ENCODE measurements at places on chromosomes 4 and X.

DNA sequence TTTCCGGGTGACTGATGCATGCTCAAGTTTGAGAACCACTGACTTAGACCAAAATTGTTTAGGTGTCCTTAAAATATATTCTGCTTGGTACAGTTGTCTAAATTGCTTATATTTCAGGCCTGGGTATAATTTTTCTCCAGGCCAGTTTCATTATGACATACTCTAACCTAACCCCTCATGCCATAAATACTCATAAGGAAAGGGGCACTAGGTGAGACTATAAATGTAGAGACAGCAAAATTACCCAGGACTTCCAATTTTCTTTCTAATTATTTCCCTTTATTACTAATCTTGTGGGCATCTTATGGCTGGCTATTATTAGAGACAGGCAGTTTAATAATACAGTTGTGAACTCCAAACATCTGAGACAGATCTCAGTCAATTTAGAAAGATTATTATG lies 150.2 kb downstream of the RRAGB start:
- DNase-seq, result no peak

GRCh38 chr4:141133999-141134995 lies 1.0 kb upstream of the RNF150 start:
- no peak for DNase-seq

DNA sequence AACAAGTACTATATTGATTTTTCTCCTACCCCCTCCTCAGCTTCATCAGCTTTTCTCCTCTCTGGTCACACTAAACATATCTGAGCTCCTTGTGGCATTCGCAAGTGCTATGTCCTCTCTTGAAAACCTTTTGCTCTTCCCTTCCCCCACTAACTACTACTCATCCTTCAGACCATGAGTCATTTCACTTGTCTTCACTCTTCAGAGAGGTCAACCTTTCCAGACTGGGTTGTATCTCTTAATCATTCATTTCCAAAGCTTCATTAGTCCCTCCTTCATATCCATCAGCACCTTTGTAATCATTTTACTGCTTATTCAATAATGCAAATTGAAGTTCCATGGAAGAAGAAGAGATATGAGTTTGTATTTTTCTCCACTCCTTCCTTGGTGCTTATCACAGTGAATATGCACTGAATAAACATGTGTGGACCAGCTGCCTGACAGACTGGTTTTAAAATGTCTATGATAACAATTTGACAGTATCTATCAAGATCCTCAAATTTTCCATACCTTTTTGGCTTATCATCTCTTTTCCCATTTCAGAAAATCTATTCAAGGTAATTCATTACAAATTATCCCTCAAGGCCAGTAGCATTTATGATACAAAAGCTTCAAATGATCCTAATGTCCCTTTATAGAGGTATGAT lies 28.4 kb downstream of the DDX60L start:
- DNase-seq, result no peak

DNA sequence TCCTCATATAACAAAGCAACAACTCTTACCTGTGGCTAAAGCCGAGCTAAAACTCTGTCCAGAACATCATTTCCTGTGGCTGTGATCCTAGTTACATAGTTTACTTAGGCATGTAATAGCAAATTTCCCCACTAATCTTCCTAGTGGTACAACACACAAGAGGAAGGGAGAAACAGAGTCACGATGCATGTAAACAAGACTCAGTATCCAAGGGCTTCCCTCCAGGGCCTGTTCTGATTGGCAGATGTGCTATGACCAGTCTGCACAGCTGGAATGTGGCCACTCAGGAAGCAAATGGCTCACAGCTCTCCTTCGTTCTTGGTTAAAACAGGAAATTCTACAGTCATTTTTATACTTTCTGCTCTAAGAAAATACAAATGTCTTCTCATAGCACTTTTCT lies 49.2 kb upstream of the PRSS48 start:
- DNase-seq, result peak; percentile 90

DNA sequence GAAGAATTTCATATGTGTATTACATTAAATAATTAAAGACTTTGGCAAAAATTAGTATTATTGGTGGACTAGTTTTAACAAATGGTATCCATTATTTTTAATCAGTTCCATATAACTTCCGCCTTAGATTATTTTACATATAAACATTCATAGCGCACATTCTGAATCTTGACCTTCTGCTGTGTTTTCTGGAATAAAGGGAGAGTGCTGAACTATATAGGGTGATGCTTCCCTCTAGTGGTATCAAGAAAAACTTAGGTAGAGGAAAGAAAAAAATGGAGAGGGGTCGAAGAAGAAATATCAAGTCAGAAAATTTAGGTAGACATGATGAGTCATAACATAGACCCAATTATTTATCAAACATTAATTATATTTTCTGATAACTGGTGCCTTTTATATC lies 155.6 kb upstream of the PACRGL start:
- no peak for DNase-seq

GRCh38 chr4:187227907-187228704 lies 504.4 kb upstream of the FAT1 start:
- DNase-seq, result no peak

DNA sequence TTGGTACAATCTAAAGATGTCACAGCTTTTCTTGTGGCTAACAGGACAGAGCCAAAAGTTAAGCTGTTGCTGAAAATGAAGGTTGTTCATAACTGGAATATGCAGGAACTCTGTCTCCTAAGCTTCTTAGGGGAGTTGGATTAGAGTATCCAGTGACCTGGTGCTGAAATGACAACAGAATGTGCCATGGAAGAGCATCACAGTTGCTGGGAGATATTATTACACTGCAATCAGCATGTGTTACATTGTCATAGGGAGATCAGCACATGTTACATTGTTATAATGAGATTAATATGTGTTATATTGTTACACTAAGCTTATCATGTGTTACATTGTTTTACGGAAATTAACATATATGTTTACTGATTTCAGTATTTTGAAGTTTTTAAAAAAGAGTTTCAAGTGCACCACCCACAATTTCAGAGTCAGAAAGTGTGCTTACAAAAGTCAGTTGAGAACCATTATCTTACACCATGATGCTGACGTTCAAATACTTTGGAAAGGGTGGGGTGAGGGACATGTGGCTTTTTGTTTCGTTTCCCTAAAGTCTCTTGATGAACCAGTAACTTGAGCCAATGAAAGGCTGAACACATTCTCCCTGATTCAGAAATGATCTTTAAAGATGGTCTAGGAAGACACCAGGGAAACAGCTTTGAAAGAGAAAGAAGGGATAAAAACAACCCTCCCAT lies 113.4 kb downstream of the DRD5 start:
- DNase-seq, result no peak

GRCh38 chrX:32293962-32294700 lies 917.2 kb downstream of the DMD start:
- DNase-seq, result no peak

- DNase-seq, result no peak
Observed at GRCh38 chrX:11451151-11451550, 157.9 kb downstream of the AMELX start.

DNA sequence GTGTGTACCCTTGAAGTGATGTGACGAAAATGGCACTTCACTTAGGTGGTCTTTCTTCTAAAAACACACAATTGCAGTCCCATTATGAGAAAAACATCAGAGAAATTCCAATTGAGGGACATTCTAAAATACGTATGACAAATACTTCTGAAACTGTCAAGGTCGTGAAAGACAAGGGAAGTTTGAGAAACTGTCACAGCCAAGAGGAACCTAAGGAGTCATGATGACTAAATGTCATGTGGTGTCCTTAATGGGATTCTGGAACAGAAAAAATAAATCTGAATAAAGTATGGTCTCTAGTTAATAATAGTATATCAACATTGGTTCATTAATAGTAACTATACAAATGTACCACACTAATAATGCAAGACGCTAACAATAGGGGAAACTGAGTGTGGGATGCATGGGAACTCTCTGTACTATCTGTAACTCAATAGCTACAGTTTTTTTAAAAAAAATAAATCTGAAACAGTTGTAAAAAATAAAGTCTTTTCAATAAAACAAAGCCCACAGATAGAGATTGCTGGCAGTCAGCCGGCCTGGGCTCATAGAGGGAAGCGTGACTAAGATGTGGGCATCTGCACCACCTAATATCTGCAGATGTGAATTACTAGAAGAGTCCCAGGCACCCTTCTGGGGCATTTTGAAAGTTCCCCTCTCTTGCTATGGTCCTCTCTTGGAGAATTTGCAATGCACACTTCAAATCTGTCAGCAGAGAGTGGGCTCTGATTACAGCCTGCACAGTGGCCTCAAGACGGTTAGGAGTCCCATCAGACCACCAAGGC lies 47.6 kb downstream of the MID1IP1 start:
- no peak for DNase-seq

GRCh38 chr4:109094056-109094455 lies 208.4 kb downstream of the COL25A1 start:
- no peak for DNase-seq

GRCh38 chrX:17805120-17805519 lies 56.0 kb downstream of the RAI2 start:
- DNase-seq, result no peak

GRCh38 chr4:1793940-1794808 lies 1.1 kb downstream of the FGFR3 start:
- DNase-seq, result no peak

DNA sequence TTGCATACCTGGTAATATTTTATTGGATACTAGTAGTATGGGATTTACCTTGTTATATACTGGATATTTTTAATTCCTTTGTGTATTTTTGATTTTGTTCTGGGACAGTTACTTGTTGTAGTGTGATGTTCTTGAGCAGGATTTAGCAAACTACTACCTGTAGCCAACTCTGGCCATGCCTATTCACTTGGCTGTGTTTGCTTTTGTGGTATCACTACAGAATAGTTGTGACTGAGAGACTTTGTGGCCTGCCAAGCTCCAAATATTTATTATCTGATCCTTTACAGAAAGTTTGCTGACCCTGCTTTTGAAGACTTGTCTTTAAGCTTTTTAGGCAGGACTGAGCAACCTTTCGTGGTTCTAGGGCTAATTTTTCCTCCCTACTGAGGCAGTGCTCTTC lies 17.8 kb downstream of the ZCCHC4 start:
- no peak for DNase-seq

DNA sequence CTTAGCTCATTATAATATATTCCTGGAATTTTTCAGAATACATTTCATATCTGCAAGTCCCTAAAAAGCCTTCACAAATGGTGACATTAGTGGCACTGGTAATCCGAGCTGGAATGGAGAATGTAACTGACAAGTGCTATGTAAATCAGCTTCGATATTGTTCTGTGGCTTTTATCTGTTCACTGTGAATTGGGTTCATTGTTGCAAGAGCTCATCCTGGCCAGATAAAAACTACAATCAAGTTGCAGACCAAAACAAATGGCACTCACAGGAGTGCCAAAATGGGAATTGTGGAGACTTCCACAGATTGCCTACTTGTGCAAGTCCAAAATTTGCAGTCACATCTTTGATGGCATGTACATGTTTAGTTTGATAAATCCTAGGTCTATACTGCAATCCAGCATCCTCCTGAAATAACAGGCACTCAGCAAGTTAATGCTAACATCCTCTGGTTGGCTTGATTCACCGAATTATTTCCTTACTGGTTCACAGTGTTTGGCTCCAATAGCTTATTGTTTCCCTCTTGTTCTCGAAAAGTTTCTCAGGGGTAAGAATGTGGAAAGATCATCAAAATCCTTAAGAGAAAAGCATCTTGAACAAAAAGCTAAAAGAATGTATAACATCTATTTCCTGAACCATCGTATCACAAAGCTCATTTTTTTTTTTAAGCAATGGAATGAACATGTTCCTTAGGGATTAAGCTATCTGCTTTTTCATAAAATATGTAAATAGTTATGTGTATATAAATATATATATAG lies 904.9 kb downstream of the CENPC start:
- DNase-seq, result no peak

DNA sequence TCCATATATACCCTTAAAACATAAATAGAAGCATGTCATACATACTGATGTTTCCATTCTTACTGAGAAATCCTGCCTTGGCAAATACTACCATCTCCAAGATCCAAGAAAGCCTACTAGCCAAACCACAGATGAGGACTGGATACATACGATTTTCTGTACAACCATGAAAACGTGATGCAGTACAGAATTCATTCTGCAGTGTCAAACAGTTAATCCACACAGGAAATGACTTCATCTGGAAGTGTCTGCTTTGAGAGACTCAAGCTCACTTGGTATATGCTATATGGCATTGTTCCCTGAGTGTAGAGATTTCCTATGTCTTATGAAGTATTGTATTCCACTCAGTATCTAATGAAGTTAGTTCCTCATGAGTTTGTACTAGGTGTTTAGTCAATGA lies 94.3 kb downstream of the CT47B1 start:
- no peak for DNase-seq

GRCh38 chr4:139899346-139899745 lies 233.7 kb downstream of the MGST2 start:
- DNase-seq, result no peak

DNA sequence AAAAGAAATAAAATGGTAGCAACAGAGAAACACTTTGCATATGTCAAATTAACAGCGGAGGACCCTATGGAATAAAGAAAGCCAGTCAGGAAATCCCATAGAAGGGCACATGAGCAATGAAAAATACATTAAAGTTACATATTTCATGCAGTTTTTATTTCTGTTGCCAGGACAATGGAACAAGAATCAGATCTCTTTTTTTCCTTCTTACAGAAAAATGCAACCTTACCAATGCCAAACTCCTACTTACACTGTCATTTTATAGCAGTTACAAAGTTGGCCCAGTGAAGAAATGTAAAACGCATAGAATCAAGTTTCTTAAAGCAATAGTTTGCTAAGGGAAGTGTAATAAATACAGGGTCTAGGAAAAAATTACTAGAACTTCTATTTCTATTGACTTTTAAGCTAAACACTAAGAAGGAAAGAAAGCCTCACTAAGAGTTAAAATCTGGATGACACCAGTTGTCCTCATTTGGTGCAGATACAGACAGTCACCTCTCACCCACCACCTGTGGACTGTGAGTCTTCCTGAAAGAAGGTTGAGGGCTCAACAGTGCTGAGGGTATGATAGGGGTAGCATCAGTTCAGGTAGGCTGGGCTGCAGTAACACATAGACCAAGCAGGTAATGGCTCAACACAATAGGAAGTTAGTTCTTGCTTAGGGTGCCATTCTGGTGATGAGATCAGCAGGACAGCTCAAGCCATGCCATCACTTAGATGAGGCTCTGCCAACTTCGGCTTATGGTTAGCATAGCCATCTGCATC lies 224.6 kb downstream of the ANAPC10 start:
- DNase-seq, result no peak

GRCh38 chr4:118282692-118283091 lies 70.1 kb downstream of the PRSS12 start:
- no peak for DNase-seq

DNA sequence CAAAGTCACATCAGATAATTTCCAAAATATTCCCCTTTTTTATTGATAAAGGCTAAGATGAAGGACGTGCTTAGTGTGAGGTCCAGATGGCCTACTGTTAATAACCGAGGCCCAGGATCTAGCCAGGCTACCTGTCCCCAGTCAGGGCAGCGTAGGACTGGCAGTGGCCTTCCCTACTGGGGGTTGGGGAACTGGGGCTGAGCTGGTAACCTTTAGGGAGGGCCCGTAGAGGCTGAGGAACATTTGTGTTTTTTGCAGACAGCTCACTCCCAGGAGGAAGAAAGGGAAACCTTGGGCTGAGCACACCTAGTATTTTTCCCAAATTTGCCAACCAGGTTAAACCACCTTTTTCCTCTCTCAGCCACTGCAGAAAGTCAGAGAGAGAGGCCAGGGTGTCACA lies 59.1 kb downstream of the KLF3 start:
- DNase-seq, result no peak
